ENCODE measurements at places on chromosomes 7 and 10.

- DNase-seq, result no peak
Measured at GRCh38 chr10:77291596-77292505, 345.8 kb downstream of the KCNMA1 start.

DNA sequence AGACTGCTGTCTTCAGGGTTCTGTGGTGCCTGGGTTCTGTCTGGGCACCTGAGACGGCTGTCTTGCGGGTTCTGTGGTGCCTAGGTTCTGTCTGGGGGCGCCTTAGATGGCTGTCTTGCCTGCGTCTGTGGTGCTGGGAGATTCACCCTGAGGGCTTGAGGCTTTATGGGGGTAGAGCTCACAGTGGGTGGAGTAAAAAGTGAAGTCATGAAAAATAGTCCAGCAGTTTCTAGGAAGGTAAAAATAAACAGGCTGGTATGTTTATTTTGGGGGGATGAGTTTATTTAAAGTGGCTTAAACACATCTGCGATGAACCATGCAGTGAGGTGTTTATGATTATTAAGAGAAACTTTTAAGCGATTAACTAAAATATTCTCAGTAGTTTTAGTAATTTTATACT, 64.2 kb downstream of the NKX6-2 start:
- DNase-seq, result no peak

- DNase-seq, result no peak
Measured at GRCh38 chr10:18164093-18164492, 23.9 kb downstream of the CACNB2 start.

- DNase-seq, result no peak
Measured at GRCh38 chr10:110214371-110214826, 7.0 kb downstream of the MXI1 start.

GRCh38 chr10:102121739-102122372, 1.7 kb upstream of the LDB1 start:
- DNase-seq, result no peak

DNA sequence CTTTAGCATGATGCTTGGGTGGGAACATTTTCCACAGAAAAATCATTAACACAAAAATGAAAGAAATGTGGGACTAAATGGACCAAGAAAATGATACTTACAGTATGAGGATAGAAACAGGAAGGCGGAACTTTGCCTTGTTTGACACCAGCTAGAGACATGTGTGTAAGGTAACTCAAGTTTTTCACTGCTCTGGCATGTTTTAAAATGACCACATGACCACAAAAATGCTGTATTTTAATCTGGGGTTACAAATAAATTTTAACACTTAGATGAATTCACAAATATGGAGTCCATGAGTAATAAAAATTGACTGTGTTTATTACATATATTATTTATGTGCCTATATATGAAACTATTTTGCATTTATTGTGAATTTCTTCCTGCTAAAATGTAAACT, 100.9 kb upstream of the PHYHIPL start:
- no peak for DNase-seq

DNA sequence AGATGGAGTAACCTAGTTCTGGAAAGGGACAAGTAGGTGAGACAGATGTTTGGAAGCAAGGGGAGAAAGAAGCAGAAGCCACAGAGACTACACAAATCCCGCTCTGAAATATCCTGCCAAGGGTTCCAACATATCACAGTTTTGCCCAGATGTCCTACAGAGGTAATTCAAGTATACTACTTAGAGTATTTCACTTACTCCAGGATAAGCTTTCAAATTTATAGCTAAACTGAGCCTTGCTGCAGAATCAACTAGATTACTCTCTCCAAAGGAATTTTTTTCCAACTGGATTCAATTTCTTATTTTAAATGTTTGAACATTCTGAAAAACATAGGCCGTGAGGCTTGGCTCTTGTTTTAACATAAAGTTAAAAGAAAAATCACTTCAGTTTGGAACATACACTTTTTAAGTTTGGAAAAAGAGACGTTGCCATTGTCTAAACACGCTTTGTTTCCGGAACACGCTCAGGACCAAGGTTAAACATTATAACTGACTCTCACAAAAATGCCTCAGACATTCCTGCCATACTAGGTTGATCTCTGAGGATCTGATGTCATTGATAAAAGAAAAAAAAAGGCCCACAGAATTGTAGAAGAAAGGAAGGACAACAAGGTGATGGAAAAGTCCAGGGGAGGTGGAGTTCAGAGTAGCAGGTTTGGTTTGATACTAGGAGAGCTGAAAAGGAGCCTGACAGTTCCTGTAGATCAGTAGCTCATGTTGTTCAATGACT, 74.8 kb downstream of the FAM185A start:
- DNase-seq, result no peak

GRCh38 chr7:22668971-22669401, 58.0 kb upstream of the IL6 start:
- DNase-seq, result no peak

DNA sequence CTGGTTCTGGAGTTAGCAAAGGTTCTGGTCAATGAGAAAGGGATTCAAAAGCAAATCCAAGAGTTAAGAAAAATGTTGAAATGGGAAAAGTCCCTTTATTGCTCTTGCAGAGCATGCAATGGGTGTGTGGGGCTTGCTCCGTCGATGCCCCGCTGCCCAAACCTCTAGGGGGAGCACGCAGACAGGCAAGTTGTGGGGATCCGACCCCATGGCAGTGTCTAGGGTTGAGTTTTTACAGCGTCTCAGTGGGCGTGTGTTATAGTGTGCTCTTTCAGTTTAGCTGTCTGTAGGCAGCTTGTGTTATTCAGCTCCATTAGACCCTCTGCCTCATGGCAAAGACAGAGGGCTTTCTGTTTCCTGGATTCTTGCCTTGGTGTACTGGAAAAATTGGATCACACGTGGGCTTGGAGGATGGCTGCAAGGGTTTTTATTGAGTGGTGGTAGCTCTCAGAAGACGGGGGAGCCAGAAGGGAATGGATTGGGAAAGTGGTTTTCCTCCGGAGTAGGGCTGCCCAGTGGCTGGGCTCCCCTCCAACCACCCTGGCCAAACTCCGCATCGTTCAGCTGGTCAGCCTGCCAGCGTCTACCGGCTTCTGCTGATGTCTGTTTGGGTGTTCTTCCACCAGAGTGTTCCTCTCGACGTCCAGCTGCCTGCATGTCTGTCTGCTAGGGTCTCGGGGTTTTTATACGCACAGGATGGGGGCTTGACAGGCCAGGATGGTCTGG, 102.3 kb upstream of the PLXDC2 start:
- no peak for DNase-seq

GRCh38 chr10:4189281-4189680, 404.3 kb upstream of the KLF6 start:
- DNase-seq, result no peak

GRCh38 chr10:128092454-128092853, 33.8 kb downstream of the MKI67 start:
- DNase-seq, result no peak

DNA sequence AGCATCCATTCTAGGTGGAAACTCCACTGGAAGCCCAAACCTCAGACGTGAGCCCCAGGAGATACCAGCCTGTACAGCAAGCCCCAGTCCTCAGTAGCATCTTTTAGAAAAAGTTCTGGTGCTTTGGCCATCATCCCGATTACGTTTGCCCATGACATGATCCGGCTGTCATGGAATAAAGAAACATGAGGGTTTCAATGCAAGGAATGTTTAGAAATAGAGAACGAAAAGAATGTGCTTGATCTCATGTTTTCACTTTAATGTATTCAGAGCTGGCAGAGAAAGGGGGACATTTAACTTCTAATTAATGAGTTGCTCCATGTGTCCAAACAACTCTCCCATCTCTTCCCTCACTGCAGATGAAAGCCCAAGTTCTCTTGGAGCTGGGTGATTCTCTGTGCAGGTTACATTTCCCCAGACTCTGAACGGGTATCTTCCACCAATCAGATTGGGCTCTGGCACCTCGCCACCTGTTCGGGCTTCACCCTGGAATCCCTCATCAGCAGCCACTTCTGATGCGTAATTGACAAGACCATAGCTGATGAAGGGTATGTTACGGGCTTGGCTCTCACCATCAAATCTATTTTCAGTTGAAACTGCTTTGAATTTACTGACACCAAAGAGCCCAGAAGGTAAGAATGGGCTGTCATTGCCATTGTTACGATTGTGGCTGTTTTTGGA, 165.3 kb downstream of the PLXNA4 start:
- DNase-seq, result no peak

DNA sequence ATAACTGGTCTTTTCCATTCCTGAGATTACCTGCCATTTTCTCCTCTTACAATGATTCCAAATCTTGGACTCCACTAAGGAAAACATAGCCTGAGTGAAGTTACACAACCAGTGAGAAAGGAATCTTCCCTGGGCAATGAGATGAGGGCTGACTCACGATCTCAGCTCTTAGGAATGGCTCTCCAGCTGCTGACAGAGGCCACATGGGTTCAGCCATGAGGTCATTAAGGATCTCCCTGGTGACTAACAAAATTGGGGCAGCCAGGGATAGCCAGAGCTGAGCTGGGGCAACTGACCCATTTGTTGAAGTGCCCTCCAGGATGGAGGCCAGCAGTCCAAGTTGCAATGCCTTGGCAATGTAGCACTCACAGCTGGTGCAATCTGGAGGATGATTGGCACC, 78.7 kb upstream of the MKLN1 start:
- no peak for DNase-seq

GRCh38 chr7:33940503-33940902, 35.2 kb downstream of the BMPER start:
- DNase-seq, result no peak

DNA sequence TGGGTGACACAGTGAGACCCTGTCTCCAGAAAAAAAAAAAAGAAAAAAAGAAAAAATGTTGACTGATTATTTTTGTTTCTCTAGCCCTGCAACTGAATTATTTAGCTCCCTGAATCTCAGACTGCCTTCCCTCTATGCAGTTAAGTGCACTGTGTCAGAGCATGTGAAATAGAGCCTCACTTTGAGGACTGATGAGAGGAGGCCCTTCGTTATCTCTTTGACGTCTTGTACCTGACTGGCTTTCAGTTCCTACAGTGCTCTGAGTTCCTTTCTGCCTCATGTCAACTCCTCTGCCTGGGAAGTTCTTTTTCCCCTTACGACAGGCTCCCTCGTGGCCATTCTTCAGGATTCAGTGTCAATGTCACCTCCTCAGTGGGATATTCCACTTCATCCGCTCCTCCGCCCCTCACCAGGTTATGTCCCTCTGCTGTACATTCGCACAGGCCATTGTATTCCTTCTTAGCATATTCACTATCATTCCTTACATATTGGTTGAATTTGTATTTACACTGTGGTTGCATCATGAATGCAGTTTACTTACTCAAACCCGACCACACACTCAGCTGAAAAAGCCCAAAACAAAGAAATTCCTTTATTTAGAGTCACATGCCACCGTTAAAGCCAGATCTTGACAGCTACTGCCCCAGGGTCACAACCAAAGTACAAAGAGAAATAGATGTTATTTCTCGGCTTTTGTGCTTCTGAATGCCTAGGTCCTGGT, 18.1 kb upstream of the CAMK2G start:
- DNase-seq, result no peak

DNA sequence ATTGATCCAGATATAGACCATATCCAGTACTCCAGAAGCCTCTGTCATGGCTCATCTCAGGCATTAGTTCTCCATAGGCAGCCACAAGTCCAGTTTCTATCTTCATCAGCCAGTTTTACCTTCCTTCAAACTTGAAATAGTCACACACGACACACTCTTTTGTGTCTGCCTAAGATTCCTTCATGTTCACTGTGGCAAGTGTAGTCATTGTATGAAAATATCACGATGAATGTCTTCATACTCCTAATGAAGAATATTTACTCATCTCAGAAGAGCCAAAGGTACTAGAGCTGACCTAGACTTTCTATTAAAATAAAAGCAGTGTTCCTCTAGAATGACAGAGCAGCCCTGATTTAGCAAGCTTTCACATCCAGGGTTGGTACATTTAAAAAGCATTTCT, 230.7 kb downstream of the SNX13 start:
- no peak for DNase-seq

- no peak for DNase-seq
Measured at GRCh38 chr7:83410989-83411591, 237.8 kb downstream of the SEMA3E start.

DNA sequence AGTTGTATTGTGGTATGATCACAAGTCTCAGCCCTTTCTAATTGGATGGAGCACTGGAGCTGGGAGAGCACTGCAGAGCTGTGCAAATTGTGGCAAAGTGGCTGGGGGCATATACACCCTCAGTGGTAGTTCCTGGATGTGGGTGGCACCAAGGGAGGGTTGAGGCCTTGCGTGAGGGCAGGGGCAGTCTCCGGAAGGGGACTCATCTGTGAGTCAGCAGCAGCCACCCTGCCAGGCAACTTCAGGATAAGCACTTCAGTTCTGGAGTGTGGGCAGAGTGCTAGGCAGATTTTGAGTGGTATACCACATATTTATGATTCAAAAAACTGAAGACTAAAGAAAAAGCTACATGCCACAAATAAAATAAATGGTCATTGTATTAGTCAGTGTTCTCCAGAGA, 210.5 kb downstream of the ETV1 start:
- no peak for DNase-seq

GRCh38 chr10:115065801-115066200, 27.4 kb upstream of the ATRNL1 start:
- no peak for DNase-seq

GRCh38 chr7:156944876-156945275, 4.6 kb upstream of the NOM1 start:
- DNase-seq, result no peak

- no peak for DNase-seq
Measured at GRCh38 chr7:88522771-88523293, 216.1 kb upstream of the STEAP4 start.

GRCh38 chr7:136692221-136692620, 176.2 kb upstream of the CHRM2 start:
- no peak for DNase-seq

GRCh38 chr10:116899626-116900025, 50.3 kb downstream of the ENO4 start:
- no peak for DNase-seq

DNA sequence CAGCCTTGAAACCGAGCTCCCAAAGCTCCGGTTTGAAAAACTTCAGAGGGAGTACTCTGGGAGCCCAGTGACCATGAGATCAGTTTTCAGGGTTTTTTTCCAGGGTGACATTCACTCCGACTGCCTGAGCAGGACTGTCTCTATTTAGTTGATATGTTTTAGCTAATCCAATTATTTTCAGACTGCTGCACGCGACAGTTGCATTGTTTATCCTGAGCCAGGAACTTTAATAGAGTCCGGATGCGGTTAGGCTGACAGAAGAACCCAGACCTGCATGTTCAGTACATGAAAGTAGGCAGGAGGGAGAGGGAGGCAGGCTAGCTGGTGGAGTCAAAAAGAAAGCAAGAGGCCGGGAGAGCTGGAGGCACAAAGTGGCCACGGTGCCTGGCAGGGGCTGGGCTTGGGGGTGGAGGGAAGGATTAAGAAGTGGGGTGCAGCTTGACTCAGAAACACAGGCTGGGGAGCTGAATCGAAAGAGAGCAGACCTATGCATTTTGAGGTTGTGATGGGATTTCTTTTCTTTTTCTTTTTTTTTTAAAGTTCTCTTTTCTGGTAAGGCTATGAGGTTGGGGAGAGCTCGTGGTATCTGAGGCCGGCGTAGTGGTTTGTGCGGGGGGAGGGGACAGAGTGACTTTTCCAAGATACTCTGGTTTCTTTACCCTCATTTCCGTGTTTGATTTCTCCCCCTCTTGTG, 5.7 kb downstream of the GATA3 start:
- DNase-seq, result peak; percentile 71

- DNase-seq, result no peak
Measured at GRCh38 chr10:44022203-44022602, 362.7 kb downstream of the CXCL12 start.

- DNase-seq, result peak; percentile 62
Measured at GRCh38 chr7:28179120-28180030, 1.2 kb downstream of the JAZF1 start.
